ENCODE measurements at places on chromosomes 5 and 9.

DNA sequence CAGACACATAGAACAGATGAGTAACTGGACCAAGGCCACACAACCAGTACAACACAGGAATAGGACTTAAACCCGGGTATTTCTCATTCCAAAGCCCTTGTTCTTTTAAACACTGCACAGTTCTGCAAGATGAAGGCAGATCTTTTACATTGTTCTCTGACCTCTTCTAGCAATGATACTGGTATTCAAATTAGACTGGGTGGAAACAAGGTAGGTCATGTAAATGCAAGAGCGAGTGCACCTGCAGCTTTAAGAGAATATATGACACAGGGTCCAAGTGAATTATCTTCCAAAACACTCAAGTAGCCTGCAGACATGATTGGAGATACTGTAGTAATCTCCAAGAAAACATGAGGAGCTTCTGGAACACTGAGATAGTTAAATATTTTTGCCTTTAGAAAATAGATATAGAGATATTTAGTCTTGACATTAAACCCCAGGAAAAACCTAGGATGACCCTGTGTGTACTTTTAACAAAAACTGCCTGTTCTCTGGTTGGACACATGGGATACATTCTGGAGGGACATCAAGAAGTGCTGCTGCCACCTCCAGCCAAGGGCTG, 130.6 kb upstream of the EPB41L4A start:
- no peak for DNase-seq

DNA sequence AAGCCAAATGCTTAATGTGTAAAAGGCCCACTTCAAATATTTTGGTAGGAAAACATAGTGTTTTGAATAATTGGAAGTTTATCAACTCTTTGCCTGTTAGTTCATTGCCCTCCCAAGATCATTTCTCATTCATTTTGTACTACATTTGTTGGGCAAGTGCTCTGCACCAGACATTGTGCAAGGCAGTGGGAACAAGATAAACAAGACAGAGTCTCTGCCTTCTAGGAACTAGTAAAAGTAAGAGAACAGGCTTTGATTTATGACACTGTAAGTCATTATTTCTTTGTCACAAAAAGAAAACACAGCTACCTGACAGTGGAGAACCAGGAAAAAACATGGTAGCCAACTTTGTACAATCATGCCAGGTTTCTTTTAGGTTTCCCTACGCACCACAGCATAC, 63.7 kb upstream of the PAM start:
- no peak for DNase-seq

GRCh38 chr5:90967851-90968250, 409.3 kb downstream of the ADGRV1 start:
- DNase-seq: no peak

DNA sequence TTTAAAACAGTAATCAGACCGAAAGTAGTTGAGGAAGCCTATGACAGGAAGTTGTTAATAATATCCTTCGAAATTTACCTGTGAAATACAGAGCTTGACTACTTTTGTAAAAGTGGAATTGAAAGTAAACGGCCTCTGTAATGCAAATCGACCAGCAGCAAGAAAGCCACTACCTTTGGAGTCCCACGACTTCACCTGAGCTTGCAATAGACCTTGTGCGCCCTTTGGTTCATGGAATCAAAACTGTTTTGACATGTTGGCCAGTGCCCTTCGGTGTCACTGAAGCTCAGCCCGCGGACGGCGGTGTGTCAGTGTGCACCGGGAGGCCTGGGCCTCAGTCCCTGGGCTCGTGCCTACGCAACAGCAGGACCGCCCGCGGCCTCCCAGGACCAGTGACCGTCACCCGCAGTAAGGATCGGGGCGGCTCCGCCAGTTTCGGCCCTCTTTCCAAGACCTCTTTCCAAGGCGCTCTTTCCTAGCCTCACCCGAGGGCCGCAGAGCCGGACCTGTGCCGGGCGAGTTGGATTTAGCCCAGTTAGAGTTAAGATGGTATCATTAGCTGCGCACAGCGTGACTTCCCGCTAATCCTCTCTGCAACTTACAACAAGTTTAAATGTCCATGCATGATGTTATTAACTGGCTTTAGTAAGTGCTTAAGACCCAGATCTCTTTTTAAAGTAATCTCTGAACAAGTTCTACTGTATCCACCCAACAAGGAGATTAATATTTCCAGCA, 223.3 kb downstream of the MEF2C start:
- DNase-seq: no peak

- no peak for DNase-seq
These were observed 127.7 kb downstream of the RXRA start for GRCh38 chr9:134453776-134454475.
